Dermis microvascular lymphatic vessel endothelial cell (primary cell): ENCODE measurements at places on chromosomes 6 and 20.

DNA sequence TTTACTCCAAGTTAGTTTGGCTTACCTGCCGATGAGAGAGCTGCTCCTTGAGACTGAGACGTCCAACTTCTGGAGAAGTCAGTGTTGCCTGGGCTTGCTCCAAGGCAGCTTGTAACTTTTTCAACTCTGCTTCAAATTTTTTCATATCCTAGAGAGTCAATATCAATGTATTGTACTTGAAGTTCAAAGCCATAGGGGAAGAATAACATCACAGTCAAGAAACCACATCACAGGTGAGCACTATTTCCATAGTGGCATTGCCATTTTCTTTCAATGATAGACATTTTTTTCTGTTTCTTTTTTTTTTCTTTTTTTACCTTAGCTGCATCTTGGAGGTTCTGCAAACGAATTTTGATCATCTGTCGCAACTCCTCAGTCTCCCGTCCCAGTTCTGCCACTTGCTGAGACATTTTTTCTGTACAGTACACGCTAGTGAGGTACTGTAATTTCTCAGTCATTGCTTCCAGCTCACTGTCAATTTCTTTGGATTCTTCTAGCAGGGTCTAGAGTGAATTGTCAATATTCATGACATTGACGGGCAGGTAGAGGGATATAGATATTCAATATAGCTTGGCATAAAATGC, 326.7 kb downstream of the SYNE1 start:
- no peak for DNase-seq

DNA sequence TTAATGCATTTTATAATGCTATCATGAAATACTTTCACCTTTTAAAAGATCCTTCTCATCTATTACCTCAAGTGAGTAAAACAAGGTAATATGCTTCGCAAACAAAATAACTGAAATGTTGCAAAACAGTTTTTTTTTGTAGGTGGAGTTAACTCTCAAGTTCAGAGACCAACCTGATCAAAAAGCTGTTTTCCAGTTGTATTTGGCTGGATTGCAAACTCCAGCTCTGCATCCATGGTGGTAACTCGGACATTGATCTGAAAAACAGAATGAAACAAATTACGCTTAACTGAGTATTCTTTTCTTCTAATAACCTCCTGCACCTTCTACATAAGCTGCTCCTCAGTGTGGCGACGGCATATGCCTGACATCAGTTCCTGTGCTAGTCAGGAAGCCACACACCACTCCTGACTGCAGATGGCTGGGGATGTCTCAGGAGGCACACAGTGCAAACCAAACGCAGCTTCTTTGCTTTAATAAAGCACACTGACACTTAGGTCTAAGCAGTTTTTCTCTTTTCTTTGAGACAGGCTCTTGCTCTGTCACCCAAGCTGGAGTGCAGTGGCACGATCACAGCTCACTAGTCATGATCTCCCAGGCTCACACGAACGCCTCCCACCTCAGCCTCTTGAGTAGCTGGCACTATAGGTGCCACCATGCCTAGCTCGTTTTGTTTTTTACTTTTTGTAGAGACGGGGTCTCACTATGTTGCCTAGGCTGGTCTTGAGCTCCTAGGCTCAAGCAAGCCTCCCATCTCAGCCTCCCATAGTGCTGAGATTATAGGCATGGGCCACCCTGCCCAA, 29.9 kb downstream of the EZR start:
- peak; percentile 29 for DNase-seq

GRCh38 chr6:56047931-56048540, 172.6 kb upstream of the BMP5 start:
- no peak for DNase-seq

DNA sequence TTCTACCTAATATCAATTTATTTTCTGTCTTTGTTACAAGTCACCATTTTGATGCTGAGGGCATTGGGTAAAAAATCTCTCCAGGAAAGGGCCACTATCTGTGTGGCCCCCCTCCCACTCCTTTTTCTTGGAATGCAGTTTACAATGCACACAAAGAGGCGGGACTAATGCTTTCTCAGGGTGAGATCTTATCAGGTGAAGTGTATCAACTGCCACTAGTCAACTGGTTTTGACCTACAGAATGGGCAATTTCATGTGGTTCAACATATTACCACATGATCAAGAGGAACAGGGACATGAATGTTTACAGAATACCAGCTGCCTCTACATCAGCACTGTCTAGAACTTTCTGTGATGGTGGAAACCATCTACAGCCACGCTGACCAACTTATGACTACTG, 3.7 kb downstream of the RRBP1 start:
- no peak for DNase-seq

- peak; percentile 9 for DNase-seq
These were observed 72.0 kb upstream of the PRL start for GRCh38 chr6:22368794-22369193.

DNA sequence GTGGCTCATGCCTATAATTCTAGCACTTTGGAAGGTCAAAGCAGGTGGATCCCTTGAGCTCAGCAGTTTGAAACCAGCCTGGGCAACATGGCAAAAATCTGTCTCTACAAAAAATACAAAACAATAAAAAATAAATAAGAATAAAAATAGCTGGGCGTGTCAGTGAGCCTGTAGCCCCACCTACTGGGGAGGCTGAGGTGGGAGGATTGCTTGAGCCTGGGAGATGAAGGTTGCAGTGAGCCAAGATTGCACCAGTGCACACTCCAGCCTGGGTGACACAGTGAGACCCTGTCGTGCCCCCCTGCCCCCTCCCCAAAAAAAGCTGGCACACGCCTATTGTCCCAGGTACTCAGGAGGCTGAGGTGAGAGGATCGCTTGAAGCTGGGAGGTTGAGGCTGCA, 35.1 kb upstream of the SRPK1 start:
- DNase-seq = peak; percentile 5

- DNase-seq = no peak
These were observed 236.8 kb upstream of the FKBP1C start for GRCh38 chr6:62974452-62974851.

- peak; percentile 97 for DNase-seq
These were observed 195.3 kb upstream of the SULF2 start for GRCh38 chr20:47980336-47981177.

DNA sequence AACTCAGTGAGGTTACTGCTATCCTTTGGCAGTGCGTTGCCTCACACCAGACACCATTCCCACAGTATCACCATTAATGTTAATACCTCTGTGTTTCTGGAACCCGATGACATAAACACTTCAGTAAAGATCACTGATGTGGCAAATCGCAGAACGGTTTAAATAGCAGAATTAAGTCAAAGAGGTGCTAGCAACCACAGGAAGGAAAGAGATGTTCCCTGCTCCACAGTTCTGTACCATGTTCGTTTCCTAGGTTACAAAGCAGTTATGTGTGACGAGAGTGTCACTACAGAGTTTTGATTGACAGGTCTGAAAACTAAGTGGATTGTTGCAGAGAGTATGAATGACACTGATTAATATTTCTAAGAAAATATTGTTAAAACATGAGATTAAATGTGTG, 272.3 kb downstream of the KHDRBS2 start:
- DNase-seq = no peak

DNA sequence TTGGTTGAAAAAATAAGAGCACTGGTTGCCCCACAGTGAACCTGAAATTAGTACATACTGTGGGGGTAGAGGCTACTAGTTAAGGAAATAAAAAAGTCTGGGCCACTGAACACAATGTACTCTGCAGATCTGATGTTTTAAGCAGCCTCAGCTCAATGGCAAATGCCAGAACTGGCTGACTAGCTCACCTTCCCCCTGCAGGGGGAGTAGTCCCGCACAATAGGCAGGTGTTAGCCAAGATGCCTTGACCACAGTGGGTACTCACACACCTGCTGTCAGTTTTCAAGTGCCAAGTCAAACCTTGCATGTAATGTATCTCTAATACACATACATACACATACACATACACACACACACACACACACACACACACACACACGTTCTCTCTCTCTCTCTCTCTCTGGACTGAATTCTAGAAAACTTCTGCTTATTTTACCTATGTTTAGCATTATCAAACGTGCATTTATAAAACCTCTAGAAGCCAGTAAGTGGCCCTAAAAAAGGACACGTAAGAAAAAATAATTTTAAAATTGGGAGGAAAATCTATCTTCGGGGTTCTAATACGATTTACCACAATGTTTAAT, 36.1 kb downstream of the GMDS start:
- DNase-seq = peak; percentile 17

GRCh38 chr6:12175626-12176025, 114.5 kb upstream of the EDN1 start:
- no peak for DNase-seq

DNA sequence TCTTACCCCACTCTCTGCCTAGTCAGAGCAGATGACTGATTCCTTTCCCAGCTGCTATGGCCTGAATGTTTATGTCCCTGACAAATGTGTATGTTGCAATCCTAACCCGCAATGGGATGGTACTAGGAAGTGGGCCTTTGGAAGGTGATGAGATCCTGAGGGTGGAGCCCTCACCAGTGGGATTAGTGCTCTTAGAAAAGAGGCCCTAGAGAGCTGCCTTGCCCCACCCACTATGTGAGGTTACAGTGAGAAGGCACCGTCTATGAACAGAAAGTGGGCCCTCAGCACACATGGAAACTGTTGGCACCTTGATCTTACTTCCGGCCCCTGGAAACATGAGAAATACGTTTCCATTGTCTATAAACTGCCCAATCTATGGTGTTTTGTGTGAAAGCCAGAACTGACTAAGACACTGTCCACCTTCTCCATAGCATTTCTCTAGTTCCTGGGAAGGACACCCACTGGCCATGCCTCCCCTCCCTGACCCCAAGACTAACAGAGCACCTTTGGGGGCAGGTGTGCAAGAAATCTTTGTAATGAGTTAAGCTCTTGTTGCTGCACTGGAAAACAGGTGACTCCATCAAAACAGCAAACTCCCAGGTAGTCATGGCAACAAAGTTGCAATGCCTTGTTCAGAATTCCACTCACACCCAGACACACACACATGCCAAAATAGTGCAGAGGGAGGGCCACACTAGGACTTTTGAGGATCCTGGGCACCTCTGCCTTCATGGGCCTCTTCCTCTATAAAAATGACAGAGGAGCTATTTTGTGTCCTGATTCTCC, 16.2 kb downstream of the GABRR2 start:
- DNase-seq = peak; percentile 29

GRCh38 chr6:79038061-79038460, 40.0 kb downstream of the PHIP start:
- no peak for DNase-seq

- peak; percentile 78 for DNase-seq
These were observed at the start of gene RBCK1 for GRCh38 chr20:407953-408842. Gene RBCK1, plus strand, starts transcription at chr20:408299. Its CDS starts 459 bp downstream, at chr20:408758.

DNA sequence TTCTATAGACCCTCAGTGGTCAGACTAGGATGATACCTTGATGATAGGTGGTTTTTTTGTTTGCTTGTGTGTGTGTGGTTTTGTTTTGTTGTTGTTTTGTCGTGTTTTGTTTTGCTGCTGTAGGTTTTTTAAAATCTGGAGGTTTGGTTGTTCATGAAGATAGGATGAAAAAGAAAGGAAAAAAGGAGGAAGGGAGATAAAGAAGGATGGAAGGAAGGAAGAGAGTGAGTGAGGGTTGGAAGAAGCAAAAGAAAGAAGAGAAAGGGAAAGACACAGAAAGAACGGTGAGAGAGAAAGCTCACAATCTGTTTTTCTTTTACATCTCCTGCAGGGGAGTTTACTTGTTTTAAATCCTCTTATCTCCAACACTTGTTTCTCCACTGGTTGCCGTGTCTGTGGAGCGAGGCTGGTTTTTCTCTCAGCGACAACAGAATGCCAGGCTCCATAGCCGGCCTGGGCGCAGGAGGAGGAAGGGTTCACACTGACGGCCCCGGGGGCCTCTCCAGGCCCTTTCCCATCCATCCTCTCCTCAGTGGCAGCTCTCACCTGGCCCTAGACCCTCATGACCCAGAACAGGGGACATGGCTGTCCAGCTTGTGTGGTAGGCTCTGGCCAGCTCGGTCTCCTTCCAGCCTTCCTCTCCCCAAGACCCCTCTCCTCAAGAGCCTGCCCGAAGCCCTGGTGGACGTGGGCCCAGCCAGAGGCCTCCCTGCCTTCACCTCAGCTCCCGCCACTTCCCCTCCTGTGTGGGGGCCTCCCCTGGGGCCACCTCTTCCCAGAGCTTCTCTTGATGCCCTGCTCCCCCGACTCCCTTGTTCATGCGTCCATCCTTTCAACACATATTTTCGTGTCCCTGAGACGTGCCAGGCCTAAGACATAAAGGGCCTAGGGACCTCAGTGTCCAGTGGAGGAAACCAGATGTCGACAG, 168.4 kb downstream of the VEGFA start:
- no peak for DNase-seq

DNA sequence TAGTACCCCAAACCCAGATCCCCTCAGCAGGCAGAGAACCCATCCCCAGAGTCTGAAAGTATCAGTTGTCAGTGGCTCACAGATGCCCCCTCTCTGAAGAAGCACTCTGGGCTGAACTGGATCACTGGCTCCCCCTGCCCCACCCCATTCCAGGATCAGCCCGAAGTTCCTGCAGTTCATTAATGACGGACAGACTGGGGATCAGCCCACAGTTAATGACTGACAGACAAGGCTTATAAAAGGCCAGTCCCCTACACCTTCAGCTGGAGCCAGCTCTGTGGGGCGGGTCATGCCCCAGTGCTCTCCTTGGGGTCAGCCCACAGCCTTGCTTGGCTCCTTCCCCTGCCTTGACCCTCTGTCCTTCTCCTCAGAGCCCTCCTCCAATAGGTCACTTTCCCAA, 21.7 kb downstream of the KIAA1755 start:
- no peak for DNase-seq

GRCh38 chr6:122622479-122622878, 12.3 kb downstream of the PKIB start:
- DNase-seq = no peak

- no peak for DNase-seq
These were observed 319.1 kb downstream of the CD83 start for GRCh38 chr6:14436592-14437132.

DNA sequence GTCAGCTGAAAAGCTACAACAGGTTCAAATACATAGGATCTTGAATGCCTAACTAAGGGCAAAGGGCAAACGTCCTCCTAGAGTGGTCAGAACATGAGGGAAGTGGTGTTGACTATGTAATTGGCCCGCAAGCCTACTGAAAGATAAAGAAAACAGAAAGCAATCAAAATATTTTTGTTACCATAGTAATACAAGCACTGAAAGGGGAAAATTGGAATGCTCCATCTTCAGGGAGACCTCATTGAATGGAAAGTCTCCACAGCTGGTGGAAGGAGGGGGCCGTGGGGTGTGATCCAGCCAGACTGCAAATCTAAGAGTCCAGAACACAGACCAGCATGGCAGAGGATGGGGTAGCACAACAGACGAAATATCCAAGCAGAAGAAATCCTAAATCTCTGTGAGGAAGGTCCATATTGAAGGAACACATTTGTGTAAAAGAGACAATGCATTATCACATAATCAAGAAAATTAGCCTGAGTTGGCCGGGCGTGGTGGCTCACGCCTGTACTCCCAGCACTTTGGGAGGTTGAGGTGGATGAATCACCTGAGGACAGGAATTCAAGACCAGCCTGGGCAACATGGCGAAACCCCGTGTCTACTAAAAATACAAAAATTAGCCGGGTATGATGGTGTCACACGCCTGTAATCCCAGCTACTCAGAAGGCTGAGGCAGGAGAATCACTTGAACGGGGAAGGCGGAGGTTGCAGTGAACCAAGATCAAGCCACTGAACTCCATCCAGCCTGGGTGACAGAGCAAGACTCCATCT, 39.5 kb downstream of the MTFR2 start:
- no peak for DNase-seq
